ENCODE measurements at places on chromosomes 5 and 9.
A peak's percentile ranks its signal among the peaks of the same experiment; 100 is the strongest.

GRCh38 chr9:22452415-22453010 is 5.9 kb downstream of the DMRTA1 start:
- DNase-seq = peak; percentile 32

DNA sequence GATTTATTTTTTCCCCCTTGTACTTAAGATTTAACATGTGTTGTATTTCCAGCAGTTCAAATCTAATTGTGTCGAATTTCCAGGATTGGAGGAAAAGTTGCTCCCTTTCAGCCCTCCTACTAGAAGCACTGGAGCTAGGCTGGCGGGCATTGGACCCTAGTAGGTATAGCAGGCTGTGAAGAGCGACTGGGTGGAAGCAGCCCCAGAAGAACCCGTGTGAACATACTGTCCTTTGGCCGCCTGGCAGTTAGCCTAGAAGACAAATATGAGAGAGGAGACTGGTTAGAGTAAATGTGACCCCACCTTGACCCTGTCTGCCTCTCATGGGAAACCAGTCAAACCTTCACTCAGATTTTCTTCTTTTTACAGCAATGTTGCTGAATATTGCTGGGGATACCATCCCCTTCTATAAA is 13.9 kb downstream of the ALDOB start:
- DNase-seq = no peak

- DNase-seq = peak; percentile 50
Observed at GRCh38 chr5:3310541-3311261, 284.9 kb upstream of the IRX1 start.

DNA sequence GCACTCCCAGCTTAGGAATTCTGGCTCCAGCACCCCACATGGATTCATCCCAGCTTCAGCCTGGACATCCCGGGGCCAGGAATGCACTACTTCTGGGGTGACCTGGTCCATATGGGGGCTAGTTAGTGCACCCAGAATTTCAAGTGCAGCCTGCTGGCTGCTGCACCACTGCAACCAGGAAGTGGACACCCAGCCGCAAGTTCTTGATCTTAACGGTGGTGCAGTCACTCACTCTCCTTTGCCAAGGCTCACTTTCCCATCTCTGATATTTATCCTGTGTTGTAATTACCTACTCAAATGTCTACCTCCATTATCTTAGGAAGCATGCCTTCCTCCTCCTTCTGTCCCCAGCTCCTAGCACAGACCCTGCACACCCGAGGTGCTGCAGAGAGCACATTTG is 26.2 kb upstream of the RAB14 start:
- DNase-seq = no peak

DNA sequence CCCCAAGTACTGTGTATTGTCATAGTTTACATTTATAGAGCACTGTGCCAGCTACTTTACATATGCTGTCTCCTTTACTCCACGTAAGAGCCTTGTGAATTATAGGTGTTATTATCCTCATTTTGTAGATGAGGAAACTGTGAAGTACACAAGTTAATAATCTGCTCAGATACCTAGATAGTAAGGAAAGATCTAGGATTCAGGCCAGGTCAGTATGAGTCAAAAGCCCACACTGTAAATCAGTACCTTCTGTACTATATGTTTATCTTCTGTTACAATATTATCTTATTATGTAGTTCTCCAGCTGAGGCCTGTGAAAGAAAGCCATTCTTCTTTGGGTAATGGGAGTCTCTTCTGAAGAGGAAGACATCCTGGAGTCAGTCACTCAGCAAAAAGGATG is 72.4 kb upstream of the TLX3 start:
- DNase-seq = no peak

DNA sequence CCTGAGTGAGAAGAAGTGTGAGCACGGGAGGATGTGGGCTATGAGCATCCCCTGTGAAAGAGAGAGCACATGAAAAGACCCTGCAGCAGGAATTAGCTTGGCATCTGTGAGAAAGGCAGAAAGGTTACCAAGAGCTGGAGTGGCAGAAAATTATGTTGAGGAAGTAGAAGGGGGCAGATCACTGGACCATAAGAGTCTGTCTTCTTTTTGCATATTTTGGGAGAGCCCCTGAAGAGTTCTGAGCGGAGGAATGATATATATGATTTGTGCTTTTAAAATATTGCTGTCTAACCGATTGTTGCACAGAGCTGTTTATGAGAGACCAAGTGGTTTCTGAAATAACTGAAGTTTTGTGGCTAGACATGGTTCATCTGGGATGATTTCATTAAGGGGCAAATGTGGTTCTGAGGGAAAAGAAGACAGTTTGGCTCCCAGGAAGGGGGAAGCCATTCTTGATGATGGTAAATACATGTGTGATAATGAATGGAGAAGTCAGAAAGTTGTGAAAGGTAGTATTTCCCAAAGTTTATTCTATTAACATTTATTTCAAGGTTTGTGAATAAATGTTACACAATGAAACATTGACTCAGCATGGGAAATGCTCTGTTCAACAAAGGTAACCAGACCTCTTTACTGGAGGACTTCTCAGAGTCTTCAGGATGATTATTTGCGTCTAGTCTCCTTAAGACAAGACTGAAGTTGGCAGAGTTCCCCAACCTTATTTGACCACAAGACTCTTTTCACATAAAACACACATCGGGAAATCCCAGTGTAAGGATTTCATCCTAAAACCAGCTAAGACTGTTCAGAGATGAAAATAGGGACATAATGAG is 31.5 kb upstream of the ADRB2 start:
- DNase-seq = peak; percentile 60

DNA sequence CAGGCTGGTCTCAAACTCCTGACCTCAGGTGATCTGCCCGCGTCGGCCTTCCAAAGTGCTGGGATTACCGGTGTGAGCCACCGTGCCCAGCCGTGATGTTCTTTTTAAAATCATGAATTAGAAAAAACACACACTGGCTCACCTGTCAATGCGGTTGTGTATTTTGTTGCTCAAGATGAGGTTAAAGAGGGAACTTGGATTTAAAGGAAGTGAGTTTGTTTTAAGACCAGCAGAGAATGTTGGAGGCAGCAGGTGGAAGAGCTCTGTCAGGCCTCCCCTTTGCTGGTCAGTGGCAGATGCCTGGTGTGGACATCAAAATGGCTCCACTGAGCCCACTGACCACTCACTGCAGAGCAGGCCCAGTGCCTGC is 38.9 kb downstream of the WNK2 start:
- no peak for DNase-seq

DNA sequence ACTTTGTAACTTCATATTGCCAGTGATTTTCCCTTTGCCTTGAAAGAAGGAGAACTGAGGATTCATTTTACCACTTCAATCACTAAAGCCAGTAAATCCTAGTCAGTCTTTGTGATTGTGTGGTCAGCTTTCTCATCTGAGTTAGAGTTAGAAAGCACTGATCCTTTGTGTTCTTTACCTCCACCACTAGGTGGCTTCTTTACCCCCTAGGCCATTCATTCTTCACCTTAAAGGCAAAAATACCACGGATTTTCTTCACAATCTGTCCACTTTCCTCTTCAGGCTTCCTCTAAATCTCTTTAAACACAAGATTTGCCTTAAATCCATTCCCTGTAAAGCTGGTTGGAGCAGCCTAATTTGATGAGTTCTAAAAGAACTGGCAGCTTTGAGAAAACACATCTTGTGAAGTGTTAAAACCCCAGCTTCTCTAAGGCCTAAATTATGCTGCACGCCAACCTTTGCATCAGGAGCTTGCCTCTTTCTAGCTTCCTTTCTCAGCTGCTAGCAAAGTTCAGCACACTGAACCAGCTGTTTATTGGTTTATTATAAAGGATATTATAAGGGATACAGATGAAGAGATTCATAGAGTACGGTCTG is 20.4 kb downstream of the BDP1 start:
- DNase-seq = no peak

- peak; percentile 22 for DNase-seq
Observed at GRCh38 chr5:149151717-149152116, 10.4 kb downstream of the ABLIM3 start.

DNA sequence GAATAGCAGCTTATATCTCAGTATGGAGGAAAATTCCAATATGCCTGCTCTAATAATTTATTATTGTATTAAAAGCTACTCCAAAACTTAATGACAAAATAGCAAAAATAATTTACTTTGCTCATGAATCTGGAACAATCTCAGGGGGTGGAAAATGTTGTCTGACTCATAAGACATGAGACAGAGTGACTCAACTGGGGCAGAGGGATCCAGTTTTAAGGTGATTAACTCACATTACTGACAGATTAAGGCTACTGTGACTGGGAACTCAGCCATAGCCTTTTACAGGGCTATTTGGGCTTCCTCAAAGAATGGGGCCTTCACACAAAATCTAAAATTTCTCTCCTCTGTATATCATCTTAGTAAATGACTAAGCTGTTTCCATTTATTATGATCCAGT is 1172.9 kb downstream of the CDH12 start:
- peak; percentile 67 for DNase-seq

GRCh38 chr9:1514776-1515363 is 464.7 kb downstream of the DMRT2 start:
- no peak for DNase-seq

- no peak for DNase-seq
Observed at GRCh38 chr5:159982421-159983173, 26.3 kb upstream of the TTC1 start.

- no peak for DNase-seq
Observed at GRCh38 chr9:136679431-136679941, 7.8 kb downstream of the AGPAT2 start.

DNA sequence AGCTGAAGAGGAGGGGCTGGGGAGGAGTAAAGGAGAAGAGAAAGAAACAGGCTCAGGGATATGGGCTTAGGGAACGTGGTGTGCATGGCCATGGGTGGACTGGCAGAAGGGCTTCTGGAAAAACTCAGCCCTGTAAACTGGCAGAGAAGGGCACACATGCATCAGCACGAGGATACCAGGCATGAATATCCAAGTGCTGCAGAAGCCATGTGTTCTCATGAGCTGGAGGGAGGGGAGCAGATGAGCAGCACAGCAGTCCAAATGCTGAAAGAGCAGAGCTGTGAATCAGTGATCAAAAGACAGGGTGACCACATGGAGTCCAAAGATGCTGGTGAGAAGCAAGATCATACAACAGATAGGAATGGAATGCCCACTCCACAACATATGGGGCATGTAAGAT is 72.3 kb downstream of the SEMA5A start:
- DNase-seq = no peak

DNA sequence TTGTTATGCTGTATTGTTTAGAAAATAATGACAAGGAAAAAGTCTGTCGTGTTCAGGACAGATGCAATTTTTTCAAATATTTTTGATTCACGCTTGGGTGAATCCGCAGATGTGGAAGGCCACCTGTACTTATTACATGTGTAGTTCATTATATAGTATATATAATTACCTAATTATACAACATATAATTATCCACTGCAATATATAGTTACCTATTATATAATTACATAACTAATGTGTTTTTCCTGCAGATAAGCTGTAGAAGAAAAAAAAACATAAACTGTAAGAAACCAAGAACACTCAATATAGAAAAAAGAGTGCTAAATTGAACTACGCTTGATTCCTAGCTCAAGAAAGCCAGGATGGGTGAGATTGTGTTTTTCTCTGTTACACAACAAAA is 93.6 kb upstream of the RANBP3L start:
- no peak for DNase-seq

DNA sequence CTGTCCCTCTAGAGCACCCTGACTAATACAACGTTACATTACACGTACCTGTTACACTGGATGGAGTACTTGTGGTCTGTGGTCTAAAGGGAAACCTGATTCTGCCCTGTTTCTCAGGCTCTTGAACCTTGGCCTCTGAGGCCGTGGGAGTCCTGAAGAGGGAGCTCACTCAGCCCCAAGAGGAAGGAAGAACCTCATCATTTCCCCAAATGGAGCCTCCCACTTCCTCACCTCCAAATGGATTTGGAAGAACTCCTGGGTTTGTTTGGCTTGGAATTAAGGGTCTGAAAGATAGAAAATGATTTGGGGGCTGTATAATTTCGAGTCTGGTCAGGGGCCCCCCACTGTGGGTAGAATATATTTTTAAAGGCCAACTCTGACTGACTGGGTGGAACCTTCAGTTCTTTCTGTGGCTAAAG is 200.2 kb downstream of the SEMA6A start:
- DNase-seq = no peak

DNA sequence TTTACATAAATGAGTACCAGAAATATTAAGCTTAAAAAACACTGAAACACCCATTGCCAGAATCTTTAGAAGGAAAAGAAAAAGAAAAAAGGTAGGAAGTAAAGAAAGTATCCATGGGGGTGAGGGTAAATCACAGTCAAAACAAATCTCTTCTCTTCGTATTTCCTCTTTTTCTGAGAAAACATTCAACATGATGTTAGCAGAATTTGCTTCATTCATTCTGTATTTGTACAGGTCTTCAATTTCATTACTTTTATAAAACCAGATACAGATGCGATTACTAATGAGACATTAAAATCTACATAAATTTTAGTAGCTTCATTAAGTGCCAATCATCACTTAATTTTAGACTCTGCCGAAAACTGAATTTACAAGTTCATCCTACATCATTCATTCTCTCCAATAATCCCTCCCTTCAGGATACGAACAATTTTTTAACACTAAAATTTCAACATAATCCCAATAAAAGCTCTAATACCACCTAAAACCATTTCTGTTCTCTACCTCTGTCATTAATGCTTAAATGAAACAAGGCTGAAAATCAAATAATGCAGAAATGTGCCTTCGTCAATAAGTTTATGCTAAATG is 7.0 kb downstream of the NR3C1 start:
- DNase-seq = no peak

- DNase-seq = no peak
Observed at GRCh38 chr5:148465381-148466235, 81.8 kb downstream of the FBXO38 start.

DNA sequence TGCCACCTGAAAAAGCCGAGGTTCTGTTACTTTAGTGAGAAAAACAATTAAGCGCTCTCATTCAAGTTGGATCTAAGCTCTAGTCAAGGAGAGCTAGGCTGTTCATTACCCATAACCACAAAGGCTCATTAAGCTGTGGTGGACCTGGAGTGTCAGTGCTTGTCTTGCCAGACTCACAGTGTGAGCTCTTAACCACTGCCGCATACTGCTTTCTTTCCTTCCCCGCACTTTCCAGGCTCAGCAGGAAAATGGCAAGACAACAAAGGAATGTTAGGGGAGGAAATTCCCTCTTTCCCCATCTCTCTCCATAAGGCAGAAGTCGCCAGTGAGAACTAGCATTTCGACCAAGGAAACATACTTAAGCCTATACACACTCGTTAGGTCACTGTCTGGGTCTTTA is 467.3 kb downstream of the ENC1 start:
- no peak for DNase-seq

- DNase-seq = no peak
Observed at GRCh38 chr9:125145425-125145824, 2.1 kb upstream of the SCAI start.
